ENCODE measurements at places on chromosomes 7 and 10. TPM values are rescaled to one million over a fixed set of nuclear protein-coding genes. Genes with fewer than 3 reads are reported as not detected.

The OR6B1 gene
- total RNA-seq: not detected

The SRI gene
- 115 TPM for total RNA-seq

The LIPM gene
- total RNA-seq: not detected

The ZNF467 gene
- 0.15 TPM for total RNA-seq

The TET1 gene
- total RNA-seq: 3.7 TPM

The SLC35G1 gene
- 3.0 TPM for total RNA-seq

The NUTM2A gene
- total RNA-seq: 0.75 TPM

The KCND2 gene
- total RNA-seq: not detected

The GCK gene
- total RNA-seq: not detected

The CPED1 gene
- not detected for total RNA-seq

The TLX1 gene
- total RNA-seq: not detected

The ATP5MK gene
- total RNA-seq: 260 TPM

The ITPRID1 gene
- total RNA-seq: not detected
